CD14-positive monocyte (primary cell): ENCODE measurements at places on chromosomes 5 and 9. TPM values are rescaled to one million over a fixed set of nuclear protein-coding genes. Genes with fewer than 3 reads are reported as not detected.
A peak's percentile ranks its signal among the peaks of the same experiment; 100 is the strongest.

DNA sequence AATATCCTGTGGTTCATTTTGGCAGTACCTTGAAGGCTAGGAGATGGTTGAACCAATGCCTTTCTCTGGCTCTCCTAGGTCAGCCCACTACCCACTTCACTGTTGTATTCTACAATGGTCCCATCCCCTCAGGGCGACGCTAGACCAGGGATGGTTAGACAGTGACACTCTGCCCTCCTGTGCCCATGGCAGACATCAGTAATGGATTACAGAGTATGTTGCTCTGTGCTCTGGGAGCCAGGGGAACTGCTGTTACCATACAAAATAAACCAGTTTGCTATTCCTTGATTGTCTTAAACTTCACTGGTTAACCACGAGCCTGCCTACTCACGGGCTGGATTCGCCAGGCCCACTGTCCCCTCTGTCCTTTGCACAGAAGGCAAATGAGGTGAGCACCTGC lies 33.7 kb downstream of the NCS1 start:
- DNase-seq: no peak

DNA sequence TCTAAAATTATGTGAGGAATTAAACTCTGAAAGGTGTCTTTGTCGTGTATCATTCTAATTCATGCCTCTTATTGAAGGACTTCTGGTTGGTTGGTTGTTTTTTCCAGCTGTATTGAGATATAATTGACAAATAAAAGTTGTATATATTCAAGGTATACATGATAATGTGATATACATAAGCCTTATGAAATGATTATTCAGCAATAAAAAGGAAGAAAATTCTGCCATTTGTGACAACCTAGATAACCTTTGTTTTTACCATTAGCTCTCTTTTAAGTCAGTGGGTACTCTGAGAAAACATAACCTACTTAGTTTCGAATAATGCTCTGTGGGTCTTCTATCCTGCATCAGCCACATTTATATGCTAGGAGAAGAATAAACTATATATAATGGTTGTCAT lies 89.6 kb downstream of the RAB3C start:
- DNase-seq: no peak

- DNase-seq: no peak
These were observed 127.0 kb downstream of the HSD17B3 start for GRCh38 chr9:96175001-96175400.

- DNase-seq: peak; percentile 76
These were observed 131.1 kb upstream of the TUT7 start for GRCh38 chr9:86485359-86485758.

- no peak for DNase-seq
These were observed 243.9 kb downstream of the TLE1 start for GRCh38 chr9:81445331-81445921.

- no peak for DNase-seq
These were observed 7.5 kb downstream of the GABRB2 start for GRCh38 chr5:161539016-161539415.

- DNase-seq: peak; percentile 81
These were observed 52.4 kb downstream of the DMRT1 start for GRCh38 chr9:893843-894420.

GRCh38 chr5:13708432-13708831 lies 236.1 kb downstream of the DNAH5 start:
- DNase-seq: no peak

DNA sequence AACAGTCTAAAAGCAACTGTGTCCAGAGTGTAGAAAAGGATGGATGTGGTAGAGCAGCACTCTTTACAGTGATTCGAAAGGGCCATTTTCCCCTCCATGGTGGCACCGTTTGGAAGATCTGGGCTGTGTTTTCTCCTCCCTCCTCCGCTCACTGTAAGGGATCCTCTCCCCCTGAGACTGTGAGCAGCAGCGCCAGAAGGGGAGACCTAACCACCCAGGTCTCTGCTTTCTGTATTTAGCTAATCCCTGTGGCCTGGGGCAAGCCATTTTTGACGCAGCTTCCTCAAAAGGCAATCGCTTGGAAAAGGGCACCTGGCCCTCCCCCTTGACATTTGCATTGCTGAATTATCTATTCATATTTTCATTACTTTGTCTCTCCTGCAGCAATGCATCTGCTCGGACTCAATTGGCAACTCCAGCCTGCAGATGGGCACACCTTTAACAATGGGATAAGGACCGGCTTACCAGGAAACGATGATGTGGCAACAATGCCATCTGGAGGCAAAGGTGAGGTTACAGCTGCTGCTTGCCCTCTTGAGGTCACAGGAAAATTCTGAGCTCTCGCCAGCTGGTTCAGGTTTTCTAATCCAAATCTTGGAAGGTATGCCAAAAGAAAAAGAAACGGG lies 244.3 kb upstream of the WWC1 start:
- DNase-seq: peak; percentile 15

DNA sequence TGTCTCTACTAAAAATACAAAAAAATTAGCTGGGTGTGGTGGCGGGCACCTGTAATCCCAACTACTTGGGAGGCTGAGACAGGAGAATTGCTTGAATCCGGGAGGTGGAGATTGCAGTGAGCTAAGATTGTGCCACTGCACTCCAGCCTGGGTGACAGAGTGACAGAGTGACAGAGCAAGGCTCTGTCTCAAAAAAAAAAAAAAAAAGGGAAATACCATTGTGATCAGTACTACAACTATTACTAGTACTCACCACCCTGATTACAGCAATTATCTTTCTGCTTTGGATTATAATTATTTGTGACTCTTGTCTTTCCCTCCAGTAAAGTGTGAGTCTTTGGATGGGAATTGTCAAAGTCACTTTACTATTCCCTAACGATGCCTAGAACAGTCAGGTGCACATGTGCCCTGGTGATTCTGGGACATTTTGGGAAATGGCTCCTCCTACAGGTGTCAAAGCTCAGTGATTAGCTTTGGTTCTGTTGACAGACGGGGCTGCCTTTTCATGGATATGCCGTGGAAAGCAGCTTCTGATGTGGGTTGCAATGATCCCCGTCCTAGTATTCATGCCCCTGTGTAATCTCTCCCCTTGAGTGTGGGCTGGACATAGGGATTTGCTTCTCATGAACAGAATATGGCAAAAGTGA lies 31.8 kb upstream of the FRRS1L start:
- no peak for DNase-seq

DNA sequence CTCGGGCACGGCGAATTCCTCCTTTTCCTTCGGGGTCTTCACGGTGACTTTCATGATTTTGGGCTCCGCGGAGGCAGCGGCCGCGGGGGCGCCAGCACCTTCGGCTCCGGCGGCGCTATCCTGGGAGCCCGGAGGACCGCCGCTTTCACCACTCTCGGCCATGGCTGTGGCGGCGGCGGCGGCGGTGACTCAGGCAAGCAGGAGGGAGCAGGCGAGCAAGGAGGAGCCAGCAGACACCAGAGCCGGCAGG lies 315 bp downstream of the UBQLN1 start:
- DNase-seq: no peak

DNA sequence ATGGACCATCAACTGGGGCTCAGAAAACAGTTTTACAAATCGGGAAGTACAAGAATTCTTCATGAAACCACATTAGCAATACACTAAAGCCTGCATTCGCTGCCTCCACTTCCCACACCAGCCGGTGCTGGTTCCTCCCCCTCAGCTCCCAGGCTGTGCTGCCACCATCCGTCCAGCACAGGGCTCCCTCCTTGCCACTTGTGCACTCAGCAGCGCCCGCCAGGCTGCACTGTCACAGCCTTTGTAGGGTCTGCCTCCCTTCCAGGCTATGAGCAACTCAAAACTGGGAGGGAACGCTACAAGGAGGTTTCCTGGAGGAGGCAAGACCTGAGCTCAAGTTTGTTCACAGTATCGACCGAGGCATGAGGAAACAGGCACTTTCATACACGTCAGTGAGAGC lies 7.7 kb downstream of the MAPK9 start:
- no peak for DNase-seq

GRCh38 chr5:68331192-68332079 lies 115.9 kb downstream of the PIK3R1 start:
- peak; percentile 96 for DNase-seq

DNA sequence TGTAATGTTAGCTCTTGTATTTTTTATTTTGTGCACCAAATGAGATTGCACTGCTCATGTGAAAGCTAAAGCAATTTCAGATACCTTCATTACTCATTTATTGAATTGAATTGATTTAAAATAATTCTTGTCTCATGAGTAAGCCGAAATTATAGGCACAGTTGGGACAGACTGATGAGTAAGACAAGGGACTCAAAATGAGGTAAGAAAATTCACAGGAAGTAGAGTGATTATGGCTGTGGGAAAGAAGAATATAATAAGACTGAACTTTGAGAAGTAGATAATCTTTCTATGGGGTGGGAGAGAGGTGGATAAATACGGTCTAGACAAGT lies 51.1 kb downstream of the NUDT12 start:
- DNase-seq: no peak

DNA sequence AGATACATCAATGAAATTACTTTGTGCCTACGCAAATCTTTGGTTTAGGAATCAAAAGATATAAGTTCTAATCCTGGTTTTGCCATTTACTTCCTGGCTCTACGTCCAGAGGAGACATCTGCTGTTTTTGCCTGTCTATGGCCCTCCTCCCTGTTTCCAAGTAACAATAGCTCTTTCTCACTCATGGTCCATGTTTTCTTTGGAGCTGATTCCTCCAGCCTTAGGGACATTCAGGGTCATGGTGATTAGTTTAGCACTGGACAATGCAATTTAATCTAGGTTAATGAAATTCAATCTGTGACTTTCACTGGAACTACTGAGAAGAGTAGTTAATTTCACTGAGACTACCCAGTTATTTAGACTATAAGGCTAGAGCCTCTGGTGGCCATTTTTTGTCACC lies 170.6 kb downstream of the SEMA6A start:
- DNase-seq: no peak

DNA sequence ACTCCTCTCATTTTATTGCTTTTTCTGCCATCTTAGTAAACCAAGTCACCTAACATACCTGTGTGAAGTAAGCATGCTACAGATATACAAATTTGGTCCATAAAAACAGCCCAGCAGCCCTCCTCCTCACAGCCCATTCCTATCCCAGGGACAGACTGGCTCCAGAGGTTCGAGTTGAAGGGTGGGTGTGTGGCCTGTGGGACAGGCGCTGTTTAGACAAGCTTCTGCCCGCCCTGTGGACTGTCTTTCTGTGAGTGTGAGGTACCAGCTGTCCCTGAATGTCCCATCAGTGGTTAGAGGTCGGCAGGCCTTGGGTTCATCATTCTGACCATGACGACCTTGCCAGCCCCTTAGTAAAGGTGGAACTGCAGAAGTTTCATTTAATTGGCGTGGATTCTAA lies 82.0 kb downstream of the WNK2 start:
- no peak for DNase-seq

DNA sequence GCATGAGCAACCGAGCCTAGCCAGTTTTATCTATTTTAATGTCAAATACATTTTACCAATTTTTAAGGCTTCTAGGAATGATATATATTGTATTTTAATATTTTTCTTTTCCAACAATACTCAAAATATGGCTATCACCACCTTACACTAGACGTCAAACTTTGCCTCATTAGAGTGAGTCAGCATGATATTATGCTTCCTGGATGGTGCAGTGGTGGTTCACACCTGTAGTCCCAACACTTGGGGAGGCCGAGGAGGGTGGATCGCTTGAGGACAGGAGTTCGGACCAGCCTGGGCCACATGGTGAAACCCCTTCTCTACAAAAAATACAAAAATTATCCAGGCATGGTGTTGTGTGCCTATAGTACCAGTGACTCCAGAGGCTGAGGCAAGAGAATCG lies 7.3 kb upstream of the CDC14B start:
- DNase-seq: no peak

GRCh38 chr5:96933764-96934707 lies 1.8 kb upstream of the LNPEP start:
- peak; percentile 20 for DNase-seq

DNA sequence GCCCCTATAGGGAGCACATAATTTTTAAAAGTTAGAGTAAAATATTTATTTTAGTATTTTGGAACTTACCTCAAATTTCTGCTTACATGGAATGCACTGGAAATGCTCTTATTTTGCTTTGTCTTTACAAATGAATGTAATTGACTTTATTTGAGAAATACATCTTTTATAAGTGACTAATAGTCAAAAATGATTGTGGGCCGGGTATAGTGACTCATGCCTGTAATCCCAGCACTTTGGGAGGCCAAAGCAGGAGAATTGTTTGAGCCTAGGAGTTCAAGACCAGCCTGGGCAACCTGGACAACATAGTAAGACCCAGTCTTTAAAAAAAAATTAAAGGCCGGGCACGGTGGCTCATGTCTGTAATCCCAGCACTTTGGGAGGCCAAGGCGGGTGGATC lies 5.8 kb downstream of the HMGCR start:
- DNase-seq: no peak

GRCh38 chr9:21709464-21710058 lies 92.9 kb upstream of the MTAP start:
- DNase-seq: peak; percentile 63

DNA sequence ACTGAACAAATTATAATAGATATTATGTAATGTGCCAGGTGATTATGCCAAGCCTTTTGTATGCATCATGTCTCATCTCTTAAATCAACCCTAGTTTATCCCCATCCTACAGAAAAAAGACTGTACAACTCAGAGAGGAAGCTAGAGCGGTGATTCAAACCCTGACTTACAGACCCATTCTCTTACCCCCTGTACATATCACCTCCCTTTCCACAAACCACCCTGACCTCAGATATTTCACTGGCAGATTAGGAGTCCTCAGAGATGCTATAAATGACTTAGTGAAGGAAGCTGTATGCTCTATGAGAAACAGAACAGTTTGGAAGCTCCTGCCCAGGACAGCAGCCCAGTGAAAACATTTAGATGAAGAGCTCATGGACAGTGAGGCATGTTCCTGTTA lies 79.1 kb upstream of the RARS1 start:
- no peak for DNase-seq

- DNase-seq: no peak
These were observed 36.5 kb upstream of the RASA1 start for GRCh38 chr5:87231037-87231808.

- DNase-seq: no peak
These were observed 794.0 kb downstream of the EFNA5 start for GRCh38 chr5:106876665-106877194.

DNA sequence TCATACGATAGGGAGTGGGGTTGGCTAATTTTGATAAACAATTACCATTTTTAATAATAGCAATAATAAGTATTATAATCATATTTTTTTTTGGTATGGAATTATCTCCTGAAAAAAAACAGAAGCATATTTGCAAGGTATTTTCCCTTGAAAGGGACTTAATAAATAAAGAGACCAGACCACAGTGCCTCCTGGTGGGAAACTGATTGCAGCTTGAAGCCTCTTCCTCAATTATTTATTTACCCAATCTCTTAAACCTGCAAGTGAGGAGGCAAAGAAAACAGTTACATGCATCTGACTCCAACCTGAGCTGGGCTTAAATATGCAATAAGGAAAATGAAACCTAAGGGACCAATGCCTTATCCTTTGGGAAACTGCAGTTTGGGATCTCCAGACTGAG lies 388.1 kb upstream of the ACO1 start:
- no peak for DNase-seq

- no peak for DNase-seq
These were observed 273.2 kb downstream of the SYK start for GRCh38 chr9:91074866-91075265.

GRCh38 chr5:151750121-151750520 lies 8.3 kb downstream of the ATOX1 start:
- no peak for DNase-seq

The CDKN2B-AS1 gene
- 0.50 TPM for polyA plus RNA-seq

The ANKDD1B gene
- polyA plus RNA-seq: not detected

The SLC25A2 gene
- polyA plus RNA-seq: not detected

The LECT2 gene
- polyA plus RNA-seq: not detected

The CNTNAP3B gene
- polyA plus RNA-seq: not detected in 2 replicates

The ADCY2 gene
- not detected for polyA plus RNA-seq

The FOXD4 gene
- polyA plus RNA-seq: not detected in 2 replicates

The UAP1L1 gene
- 5.7 TPM for polyA plus RNA-seq

The SAPCD2 gene
- polyA plus RNA-seq: 0.03 and 0.08 TPM in 2 replicates

The KIF24 gene
- 0.31 TPM for polyA plus RNA-seq

The QRFP gene
- 0.60 and 0.64 TPM in 2 replicates for polyA plus RNA-seq

The TLE1 gene
- polyA plus RNA-seq: 2.5 TPM
